ENCODE measurements at places on chromosomes 2 and 18. TPM values are rescaled to one million over a fixed set of nuclear protein-coding genes. Genes with fewer than 3 reads are reported as not detected.

GRCh38 chr2:229800997-229801754 lies 86.8 kb upstream of the DNER start:
- H3K4me1 ChIP-seq = no peaks in the 10 kb centered on the region
- peaks cover 23% of the 10 kb centered on the region for H3K36me3 ChIP-seq
- no peaks in the 10 kb centered on the region for H3K27me3 ChIP-seq
- no peak overlapping the region for H3K4me3 ChIP-seq

DNA sequence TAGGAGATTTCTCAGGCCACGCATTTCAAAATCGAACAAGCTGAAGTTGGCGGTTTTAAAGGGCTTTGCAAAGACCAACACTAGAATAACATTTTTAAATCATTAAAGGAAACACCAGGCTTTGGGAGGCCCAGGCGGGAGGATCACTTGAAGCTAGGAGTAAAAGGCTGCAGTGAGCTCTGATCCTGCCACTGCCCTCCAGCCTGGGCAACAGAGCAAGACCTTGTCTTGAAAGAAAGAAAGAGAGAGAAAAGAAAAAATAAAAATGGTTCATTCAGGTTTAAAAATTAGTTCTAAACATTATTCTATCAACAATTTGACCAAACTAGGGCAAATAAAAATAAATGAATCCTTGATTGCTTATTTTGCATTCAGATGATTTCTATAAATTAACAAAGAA lies 789 bp upstream of the CHST9 start:
- no peak overlapping the region for H3K27ac ChIP-seq
- no peaks in the 10 kb centered on the region for H3K4me1 ChIP-seq
- no peak for DNase-seq
- no peaks in the 10 kb centered on the region for H3K27me3 ChIP-seq
- no peaks in the 10 kb centered on the region for H3K36me3 ChIP-seq

DNA sequence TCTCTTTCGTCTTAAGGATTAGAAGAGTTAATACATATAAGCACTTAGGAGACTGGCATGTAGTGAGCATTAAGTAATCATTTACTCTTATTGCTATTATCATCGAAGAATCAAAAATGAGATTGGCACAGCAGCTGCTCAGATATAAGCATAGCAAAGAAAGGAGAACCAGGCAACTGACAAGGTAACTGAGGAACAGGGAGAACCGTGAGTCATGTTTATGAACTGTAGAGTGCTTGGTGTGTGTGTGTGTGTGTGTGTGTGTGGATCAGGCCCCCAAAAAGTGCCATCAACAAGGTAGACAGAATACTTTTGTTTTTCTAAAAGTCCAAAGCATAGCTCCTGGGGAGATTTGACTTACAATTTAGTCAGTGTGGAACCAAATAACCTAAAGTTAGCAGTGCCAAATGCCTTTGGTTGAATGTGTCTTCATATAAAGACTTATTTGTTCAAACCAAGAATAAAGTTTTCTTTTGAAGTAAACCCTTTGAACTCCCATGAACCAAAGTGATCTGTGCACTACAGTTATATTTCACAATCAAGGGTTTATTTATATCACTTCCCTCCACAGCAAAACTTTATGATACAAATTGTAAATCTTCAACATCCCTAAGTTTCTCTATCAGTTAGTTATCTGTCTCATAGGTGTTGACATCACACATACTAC lies 660.6 kb downstream of the NYAP2 start:
- no peaks in the 10 kb centered on the region for H3K4me1 ChIP-seq
- no peak overlapping the region for H3K4me3 ChIP-seq
- H3K27ac ChIP-seq = no peak overlapping the region
- no peak for DNase-seq

DNA sequence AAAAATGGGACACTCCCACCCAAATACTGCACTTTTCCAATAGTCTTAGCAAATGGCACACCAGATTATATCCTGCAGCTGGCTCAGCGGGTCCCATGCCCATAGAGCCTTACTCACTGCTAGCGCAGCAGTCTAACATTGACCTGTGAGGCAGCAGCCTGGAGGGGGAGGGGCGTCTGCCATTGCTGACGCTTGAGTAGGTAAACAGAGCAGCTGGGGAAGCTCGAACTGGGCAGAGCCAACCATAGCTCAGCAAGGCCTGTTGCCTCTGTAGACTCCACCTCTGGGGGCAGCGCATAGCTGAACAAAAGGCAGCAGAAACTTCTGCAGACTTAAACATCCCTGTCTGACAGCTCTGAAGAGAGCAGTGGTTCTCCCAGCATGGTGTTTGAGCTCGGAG lies 110.4 kb downstream of the CTIF start:
- H3K36me3 ChIP-seq = no peaks in the 10 kb centered on the region
- no peaks in the 10 kb centered on the region for H3K27me3 ChIP-seq
- H3K4me3 ChIP-seq = no peak overlapping the region
- DNase-seq = no peak
- H3K27ac ChIP-seq = no peak overlapping the region

- no peaks in the 10 kb centered on the region for H3K27me3 ChIP-seq
- no peaks in the 10 kb centered on the region for H3K36me3 ChIP-seq
- H3K4me3 ChIP-seq = no peak overlapping the region
Measured at GRCh38 chr18:37778417-37779165, 213.0 kb upstream of the CELF4 start.

CEBPZOS gene
- 6.9 TPM for total RNA-seq

FLACC1 gene
- total RNA-seq = 19.4 TPM

ERMN gene
- 5.2 TPM for total RNA-seq

SERPINB12 gene
- total RNA-seq = not detected

Measured in upper lobe of left lung (tissue), 6 donors.